Stimulated activated naive CD8-positive, alpha-beta T cell treated with anti-CD3 and anti-CD28 coated beads, Interleukin-15, amount 100 ng/mL, for 72 hours (primary cell): ENCODE measurements at places on chromosomes 13 and 19.

GRCh38 chr13:29304148-29304547 lies 291.3 kb downstream of the SLC7A1 start:
- DNase-seq = no peak

DNA sequence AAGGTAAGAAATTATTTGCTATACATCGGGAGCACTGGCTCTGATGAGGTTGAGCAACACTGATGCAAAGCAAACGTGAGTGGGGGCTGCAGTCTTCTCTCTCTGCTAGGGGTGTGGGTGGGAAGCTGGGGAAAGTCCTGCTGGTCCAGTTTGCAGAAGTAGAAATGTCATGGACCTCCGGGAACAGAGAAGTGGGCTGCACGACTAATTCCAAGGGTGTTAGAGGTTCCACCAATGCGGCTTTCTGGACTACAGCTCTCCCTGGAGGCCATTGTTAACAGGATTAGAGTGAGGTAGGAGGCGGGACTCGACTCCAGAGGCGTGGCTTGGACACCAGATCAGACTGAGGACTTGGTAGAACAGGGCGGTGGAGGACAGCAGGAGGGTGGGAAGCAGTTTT lies 5.7 kb upstream of the FBXO27 start:
- DNase-seq = no peak

DNA sequence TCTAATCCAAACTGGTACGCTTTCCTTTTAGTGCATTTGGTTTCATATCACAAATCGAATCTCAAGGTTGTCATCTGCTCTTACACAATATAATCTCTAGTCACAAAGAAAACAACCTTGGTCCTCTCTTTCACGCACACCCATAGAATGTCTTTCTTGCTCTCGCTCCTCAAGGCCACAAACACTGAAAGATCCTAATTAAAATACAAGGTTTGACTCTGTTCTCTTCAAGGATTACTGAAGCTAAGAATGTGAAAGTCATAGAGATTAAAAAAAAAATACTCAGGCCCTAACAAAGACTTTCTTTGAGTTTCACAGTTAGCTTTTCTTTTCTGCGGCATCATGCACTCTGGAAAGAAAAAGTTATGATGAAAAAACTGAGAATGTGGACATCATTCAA lies 891.5 kb downstream of the EFNB2 start:
- no peak for DNase-seq

- DNase-seq = no peak
These were observed 18.1 kb downstream of the MOB3A start for GRCh38 chr19:2077833-2078619.
